ENCODE measurements at places on chromosomes 16 and 17.

DNA sequence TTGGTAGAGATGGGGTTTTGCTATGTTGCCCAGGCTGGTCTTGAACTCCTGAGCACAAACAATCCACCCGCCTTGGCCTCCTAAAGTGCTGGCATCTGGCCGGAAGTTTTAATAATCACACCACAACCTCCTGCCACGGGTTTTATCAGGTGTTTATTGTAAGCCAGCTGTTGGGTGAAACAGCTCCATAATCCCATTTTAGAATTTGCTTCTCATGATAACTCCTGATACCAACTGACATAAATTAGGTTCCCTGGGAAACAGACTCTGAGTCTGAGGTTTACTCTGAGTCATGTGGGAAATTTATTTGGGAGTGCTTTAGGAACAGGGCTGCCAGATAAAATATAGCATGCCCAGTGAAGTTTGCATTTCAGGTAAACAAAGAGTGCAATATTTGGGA is 122.6 kb upstream of the MED13 start:
- no peak for DNase-seq

DNA sequence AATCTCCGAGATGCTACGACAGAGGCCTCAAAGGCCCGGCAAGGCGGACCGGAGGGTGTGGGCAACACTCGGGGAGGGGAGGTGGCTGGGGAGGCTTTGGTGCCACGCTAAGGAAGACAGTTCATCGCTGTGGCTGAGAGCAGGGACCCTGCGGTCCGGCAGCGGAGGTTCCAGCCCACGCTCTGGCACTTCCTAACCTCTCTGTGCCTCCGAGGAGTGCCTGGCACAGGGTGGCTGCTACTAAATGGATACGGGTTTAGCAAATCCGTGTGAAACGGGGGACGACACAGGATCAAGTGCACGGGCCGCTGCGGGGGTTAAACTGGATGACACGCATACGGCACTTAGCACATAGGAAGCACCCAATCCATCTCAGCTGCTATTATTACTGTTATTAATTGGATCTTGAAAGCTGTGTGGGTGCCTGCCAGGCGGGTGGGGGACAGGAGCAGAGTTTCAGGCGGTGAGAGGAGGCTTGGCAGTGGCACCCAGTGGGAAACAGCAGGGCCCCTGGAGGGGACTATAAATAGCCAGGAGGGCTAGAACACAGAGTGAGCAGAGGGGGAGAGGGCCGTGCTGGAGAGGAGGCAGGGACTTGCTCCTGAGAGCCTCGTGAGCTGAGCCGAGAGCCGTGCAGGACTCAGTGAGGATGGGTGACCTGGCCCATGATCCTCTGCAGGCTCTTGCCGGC is 45.0 kb downstream of the ABR start:
- DNase-seq: no peak

DNA sequence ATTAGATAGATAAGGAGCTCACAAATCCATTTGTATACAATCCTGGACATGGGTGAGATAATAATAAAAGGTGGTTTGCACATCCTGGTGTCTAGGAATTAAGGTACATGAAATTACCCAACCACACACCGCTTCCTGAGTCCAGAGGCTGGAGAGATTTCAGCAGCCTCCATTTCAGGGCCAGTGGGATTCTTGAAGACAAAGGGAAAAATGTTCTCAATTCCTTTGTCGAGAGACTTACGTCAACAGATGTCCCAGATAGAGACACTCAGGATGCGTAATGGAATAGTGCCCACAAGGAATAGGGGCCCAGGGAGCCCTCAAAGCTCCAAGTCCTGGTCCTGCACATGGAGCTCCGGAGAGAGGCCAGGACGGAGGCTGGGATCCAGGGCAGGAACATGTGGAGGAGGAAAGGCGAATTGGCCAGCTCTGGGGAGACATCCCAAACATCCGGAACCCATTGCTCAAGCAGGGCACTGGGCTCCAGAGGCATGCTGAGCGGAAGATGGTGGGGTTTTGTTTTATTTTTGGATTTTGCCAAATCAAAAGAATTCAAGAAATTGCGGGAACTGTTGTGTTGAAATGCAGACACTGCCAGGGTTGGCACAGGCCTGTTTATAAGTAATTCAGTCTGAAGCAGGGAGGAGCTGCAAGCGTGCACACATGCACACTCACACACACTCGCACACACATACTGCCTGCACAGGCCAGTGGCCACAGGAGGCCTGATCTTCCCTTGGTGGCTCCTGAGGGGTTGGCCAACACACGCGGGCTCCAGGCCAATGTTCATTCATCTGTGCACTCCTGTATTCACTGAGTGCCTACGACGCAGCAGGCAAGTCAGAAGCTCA is 97.2 kb downstream of the NOG start:
- no peak for DNase-seq

GRCh38 chr17:41932816-41933389 is 2.5 kb downstream of the ODAD4 start:
- DNase-seq: peak; percentile 25

DNA sequence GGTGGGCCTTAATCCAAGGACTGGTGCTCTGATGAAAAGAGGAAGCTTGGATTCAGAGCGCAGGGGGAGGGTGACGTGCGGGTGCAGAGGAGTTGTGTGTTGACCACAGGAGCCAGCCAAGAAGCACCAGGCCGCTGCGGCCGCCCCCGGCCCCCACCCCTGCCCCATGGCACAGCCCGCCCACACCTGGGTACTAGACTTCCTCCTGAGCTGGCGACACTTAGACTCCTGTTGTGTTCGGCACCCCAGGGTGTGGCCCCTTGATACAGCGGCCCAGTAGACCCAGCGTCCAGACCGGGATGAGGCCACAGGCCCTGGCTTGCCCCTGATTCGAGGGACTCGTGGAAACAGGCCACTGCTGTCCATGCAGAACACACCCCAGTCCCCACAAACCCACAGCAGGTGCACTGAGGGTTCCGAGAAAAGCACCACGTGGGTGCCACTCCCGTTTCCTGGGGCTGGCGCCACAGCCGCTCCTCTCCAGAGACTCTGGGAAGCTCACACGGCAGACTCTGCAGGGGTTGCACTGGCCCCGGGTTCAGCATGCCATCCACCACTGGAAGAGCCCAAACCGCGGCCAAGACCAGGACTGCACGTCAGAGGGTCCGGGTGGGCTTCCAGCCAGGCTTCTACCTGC is 5.7 kb upstream of the SNAI3 start:
- no peak for DNase-seq

DNA sequence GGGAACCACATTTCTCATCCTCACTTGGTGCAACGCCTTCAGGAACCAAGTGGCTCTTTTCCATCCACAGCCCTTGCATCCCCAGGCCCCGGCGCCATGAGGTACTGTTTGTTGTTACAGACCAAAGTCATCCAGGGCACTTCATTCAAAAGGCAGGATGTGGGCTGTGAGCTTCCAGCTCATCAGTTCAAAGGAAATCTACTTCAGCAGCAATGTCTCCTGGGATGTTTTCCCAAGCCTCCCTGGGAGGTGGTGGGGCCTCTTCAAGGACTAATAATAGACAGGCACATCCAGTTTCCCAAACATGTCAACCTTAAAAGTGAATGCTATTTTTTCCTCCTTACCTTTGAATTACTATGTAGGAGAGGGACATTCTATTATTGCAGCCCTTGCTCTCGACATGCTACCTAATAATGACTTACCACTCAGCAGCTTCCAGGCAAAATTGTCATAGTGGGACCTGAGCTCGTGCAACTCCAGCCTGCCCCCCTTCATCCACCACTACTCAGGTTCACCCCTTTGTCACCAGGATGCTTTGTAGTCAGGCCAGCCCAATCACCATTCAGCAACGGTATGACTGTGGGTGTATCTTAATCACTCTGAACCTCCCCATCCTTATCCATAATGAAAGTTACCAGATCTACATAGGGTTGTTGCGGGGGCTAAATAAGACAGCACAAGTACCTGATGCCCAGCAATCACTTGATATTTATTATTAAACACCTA is 1.7 kb upstream of the PRKCB start:
- no peak for DNase-seq

- no peak for DNase-seq
Measured at GRCh38 chr16:81582655-81583441, 138.2 kb downstream of the CMIP start.

DNA sequence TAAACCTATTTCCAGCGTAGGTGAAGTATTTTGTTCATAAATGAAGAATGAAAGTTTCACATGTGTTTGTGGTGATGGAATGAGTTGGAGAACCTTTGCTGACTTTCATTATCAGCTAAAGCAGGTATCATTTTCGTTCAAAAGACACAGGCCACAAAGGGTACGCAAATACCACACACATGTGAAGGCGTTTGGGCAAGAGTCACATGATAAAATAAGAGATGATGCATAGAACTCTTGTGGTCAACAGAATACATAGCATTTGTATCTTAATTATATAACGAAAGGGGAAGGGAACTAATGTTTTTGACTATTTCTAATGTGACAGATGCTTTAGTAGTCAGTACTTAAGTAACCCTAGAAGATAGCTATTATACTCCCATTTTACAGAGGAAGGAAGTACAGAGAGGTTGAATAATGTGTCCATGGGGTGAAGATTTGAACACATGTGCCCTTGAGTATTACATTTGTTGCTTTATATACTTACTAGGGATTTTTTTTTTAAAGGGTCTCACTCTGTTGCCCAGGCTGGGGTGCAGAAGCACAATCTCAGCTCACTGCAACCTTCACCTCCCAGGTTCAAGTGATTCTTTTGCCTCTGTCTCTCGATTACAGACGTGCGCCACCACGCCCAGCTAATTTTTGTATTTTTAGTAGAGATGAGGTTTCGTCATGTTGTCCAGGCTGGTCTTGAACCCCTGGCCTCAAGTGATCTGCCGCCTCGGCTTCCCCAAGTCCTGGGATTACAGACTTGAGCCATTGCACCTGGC is 4.8 kb downstream of the RPA1 start:
- DNase-seq: peak; percentile 75

- DNase-seq: no peak
Measured at GRCh38 chr17:78184351-78184750, 2.5 kb downstream of the TK1 start.

DNA sequence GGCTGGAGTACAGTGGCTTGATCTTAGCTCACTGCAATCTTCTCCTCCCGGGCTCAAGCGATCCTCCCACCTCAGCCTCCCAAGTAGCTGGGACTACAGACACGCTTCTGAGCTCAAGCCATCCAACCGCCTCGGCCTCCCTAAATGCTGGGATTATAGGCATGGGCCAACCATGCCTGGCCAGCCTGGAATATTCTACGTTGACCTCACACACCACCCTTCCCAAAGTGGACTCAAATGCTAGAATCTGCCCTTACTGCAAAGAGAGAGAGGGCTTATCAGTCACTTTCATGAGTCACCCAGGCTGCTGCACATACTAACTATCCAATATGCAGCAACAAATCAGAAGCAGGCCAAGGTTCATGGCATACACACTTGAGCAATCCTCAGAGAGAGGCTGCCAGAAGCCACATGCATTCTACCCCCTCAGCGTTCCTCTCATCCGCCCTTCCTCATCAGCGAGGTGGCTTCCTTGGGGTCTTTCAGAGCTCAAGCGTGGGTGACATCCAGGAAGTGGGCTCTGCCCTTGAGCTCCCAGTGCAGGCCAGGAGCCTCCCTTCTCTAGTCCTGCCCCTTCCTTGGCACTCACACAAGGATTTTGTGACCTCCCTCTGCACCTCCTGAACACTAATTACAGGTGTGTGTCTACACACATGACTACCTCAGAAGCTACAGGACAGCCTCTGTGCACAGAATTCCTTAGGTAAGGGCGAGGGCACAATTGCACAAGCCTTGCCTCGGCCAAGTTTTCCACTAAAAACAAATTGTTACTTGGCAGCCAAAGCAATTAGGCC is 24.8 kb upstream of the SIAH1 start:
- DNase-seq: no peak

DNA sequence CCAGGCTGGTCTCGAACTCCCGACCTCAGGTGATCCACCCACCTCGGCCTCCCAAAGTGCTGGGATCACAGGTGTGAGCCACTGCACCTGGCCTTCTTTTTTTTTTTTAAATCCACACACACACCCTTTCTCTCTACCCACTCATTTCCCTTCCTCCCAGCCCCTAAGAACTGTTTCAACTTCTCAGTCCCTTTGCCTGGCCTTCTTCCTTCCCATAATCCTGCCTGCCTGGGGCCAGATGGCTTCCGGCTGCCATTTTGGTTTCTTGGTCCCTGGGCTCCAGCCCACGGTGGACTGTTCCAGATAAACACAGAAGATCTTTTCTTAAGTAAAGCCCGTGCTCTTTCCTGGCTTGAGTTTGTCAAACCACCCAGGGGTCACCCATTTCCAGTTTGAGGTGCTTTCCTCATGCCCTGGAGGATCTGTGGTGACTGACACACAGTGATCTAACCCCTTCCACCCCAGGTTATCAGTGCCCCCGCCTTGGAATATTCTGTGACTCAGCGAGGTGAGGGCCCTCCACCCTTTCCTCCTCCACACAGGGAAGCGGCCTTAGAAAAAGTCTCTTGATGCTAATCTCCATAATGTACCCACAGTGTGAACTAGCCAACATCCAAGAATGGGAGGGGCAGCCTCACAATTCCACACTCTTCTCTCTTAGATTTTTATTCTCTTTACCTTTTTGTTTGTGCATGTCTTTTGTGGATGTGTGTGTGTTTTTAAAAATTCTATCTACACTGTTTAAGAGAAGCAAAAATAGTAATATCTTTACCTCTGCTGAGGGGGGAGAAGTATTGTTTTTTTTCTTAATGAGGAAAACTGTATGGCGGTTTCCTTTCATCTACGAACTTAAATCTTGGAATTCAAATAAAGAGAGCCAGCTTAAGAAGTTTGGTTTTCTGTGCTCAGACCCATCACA is 60.0 kb downstream of the CRISPLD2 start:
- no peak for DNase-seq

GRCh38 chr17:51612692-51613091 is 352.3 kb downstream of the UTP18 start:
- DNase-seq: no peak

GRCh38 chr16:1076801-1077576 is 4.4 kb downstream of the SSTR5 start:
- no peak for DNase-seq

- no peak for DNase-seq
Measured at GRCh38 chr17:17513626-17514025, 17.4 kb upstream of the RASD1 start.

GRCh38 chr17:73941919-73942530 is 261.5 kb upstream of the RPL38 start:
- no peak for DNase-seq

DNA sequence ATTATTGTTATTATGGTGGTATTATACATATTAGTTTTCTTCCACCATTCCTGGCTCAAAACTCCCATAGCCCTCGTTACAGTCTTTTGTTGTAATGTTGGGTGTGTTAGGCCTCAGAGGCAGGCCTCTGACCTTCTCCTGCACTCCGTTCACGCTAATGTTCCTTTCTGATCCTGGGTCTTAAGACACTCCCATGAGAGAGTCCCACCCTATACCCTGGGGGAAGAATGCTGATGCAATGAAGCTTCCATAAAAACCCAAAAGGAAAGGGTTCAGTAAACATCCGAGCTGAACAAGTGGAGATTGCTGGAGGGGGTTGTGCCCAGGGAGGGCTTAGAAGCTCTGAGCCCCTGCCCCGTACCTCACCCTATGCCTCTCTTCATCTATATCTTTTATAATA is 141.3 kb upstream of the NETO2 start:
- no peak for DNase-seq

- no peak for DNase-seq
Measured at GRCh38 chr16:17362183-17362582, 108.6 kb downstream of the XYLT1 start.

Measured in activated CD4-positive, alpha-beta T cell treated with anti-CD3 and anti-CD28 coated beads, Interleukin-2, amount 50 U/mL, for 16 hours (primary cell).